ENCODE measurements at places on chromosomes 1 and 21.

DNA sequence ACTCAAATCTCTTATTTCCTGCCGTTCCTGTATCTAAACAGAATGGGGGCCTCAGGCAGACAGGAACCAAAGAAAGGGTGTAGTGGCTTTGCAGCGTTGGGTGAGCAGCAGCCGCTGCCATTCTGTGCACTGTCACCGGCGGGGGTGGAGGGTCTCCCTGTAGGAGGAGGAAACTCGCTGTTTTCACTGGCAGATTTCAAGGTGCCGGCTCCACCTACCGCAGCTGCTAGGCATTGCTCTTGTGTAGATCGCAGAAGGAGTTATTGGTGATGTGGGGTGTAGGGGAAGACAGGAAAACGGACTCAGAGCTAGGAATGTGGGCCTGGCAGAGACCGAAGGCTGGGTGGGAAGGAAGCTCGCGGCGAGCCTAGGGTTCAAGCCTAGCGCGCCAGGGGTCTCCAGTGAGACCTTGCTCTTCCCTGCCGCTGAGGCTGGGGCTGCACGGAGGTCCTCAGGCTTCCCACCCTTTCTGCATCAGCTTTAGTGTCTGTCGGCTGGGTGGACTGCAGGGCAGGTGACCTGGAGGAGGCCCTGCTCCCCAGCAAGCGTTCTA lies 20.8 kb downstream of the ATP5PO start:
- peak; percentile 62 for DNase-seq

DNA sequence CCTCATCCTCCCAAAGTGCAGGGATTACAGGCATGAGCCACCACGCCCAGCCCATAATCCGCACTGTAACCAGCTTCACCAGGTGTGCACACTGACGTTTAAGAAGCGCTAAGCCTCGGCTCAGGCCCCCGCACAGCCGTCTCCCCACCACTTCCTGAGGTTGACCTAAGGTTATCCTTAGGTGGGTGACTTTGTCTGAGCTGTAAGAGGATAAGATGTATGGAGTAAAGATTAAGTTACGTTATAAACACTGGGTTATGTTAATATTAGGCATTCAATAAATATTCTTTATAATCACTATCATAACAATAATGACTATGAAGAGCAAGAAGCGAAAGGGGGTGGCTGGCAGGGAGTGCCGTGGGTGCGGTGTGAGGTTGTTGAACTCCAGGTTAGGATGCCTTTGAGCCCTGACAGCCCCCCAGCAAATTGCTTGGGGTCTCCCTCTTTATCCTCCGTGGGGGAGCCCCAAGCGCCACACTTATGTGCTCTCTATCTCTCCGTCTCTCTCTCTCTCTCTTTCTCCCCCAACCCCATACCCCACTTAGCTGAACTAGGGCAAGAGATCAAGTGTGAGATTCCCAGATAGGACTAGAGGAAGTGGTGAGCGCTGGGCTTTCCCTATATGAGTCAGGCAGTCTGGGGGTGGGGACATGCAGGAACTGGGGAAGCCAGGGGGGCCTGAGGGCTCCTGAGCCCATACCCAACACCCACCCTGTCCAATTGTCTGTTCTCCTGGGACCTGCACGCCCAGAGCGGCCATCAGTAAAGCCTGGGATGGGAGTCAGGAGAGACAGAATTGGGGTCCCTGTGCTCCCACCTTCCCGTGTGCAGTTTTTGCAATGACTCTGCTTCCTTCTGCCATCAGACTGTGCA lies 7.6 kb downstream of the EFHD2 start:
- peak; percentile 57 for DNase-seq

- DNase-seq, result no peak
Observed at GRCh38 chr1:181049378-181049777, 15.6 kb downstream of the MR1 start.

GRCh38 chr1:166925810-166926478 lies 49.4 kb downstream of the ILDR2 start:
- DNase-seq, result no peak

- no peak for DNase-seq
Observed at GRCh38 chr1:14111121-14111520, 411.1 kb downstream of the PRDM2 start.

- no peak for DNase-seq
Observed at GRCh38 chr1:169874229-169874628, 19.5 kb downstream of the SCYL3 start.

DNA sequence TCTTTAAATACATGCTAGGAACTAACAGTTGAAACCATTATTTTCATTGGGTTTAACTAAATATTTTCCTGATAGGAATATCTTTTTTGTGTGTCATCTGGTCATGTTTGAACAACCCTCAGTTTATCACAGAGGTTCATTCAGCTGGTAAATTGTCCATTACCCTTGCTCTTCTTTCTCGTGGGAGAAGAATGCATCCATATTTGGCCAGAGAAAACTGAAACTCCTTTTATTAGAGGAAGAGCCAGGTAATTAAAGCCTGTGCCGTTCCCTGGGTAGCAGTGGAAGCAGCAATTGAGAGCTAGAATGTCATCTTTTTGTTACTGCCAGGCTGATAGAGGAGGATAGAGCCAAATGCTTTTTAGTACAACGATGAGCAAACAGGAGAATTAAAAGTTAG lies 587.2 kb upstream of the ZRANB2 start:
- DNase-seq, result no peak

DNA sequence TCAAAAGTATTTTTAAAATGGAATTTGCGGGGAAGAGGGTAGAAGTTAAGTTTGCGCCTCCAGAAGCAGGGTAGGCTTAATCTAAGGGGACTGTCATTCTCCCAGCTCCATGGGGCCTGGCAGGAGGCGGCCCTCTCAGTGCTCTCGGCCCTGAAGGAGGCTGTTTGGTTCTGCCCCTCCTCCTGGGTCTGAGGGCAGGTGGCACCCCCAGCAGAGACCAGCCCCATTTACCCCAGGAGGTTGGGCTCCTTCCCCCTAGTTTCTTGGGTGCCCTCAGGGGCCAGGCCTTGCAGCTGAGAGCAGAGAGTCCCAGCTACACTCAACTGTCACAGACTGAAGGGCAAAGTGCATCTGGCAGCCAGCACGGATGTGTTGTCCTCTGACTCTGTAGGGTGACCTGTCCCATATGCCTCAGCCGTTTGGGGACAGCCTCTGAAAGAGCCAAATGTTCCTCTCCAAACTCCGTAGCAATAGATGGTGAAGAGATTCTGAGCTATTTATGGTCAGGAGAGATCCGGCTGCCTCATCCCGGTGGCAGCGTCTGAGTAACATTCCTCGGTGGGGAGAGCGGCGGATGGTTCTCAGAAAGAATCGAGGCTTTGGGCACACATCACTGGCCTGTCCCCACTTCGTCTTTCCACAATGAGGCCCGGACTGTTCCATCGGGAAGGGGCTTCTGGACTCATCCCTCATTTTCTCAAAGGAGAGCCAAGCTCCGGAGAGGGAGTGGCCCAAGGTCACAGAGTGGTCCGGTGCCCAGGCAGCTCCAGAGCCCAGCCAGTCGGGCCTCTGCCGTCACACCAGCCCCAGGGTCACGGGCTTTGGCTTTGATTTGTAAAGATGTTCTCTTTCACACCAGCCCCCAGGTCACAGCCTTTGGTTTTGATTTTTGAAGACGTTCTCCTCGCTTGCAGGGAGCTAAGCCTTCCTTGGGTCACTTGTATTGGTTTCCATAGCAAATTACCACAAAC lies 424.2 kb upstream of the VAMP3 start:
- DNase-seq, result no peak

- DNase-seq, result peak; percentile 81
Observed at GRCh38 chr1:201551877-201552731, 13.2 kb downstream of the NAV1 start.

DNA sequence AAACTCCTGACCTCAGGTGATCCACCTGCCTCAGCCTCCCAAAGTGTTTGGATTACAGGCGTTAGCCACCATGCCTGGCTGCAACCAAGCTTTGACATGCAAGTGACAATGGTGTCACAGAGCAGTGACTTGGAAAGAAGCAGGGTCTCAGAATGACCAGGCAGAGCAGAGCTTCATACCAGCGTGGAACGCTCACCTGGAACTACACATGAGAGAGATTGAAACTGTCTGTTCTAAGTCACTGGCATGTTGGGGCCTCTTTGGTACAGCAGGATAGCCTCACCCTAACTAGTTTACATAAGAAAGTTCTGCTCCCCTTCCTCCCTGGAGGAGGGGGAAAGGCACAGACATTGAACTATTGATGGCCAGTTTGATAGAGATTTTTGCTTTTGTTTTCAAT lies 47.5 kb upstream of the ITPKB start:
- DNase-seq, result no peak

DNA sequence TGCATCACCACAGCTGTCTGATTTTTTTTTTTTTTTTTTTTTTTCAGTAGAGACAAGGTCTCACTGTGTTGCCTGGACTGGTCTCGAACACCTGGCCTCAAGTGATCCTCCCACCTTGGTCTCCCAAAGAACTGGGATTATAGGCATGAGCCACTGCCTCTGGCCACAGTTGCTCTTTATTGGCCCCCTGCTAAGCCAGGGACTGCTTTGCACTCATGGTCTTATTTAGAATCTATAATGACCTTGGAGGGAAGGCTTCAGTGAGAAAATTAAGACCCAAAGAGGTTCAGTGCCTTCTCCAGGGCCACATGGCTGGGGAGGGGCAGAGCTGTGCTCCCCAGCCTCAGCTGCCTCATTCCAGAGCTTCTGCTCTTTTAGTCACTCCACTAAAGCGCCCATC lies 84.9 kb downstream of the PTPRU start:
- DNase-seq, result no peak

- DNase-seq, result no peak
Observed at GRCh38 chr1:112798292-112798691, 83.2 kb upstream of the PPM1J start.

GRCh38 chr1:17569200-17570139 lies 30.0 kb downstream of the ARHGEF10L start:
- peak; percentile 95 for DNase-seq

DNA sequence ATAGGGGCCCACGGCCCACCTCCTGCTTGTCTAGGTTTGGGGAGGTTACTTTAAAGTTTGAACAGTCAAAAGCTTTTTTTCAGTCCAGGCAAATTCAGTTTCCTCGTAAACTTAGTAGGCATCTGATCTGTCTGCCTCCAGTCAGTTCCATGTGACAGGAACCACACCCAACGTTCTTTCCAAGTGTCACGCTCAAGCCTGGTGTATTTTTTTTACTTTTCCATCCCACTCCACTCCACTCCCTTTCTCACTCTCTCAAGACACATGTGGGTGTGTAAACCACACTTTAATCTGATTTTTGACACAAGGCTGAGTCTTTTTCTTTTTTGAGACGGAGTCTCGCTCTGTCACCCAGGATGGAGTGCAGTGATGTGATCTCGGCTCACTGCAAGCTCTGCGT lies 60.3 kb upstream of the GPR153 start:
- DNase-seq, result no peak

DNA sequence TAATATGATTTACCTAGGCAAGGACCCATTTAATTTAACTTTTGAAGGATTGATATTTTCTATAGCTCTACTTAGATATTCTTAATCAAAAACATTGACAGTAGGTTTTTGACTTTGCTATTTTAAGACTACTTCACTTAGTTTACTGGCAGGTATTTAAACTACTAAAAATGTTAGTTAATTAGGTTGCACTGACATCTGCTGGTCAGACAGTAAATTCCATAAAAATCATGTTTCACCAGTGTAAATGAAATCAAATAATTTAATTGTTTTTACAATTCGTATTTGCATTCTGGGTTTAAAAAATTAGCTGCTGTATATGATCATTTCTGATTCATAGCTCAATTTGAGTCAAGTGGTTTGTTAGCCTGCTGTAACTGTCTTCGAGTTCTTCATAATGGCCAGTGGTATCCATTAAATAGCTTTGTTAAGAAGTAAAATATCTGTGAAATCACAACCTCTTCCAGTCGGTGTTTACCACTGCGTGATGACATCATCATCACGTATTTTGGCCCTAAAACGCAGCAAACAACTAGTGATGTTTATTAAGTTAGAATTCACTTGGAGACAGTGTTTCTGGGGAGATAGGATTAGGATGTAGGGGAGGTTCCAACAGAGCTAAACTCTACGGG lies 26.2 kb downstream of the EXTL2 start:
- DNase-seq, result peak; percentile 42

GRCh38 chr1:8443558-8444194 lies 125.8 kb downstream of the SLC45A1 start:
- DNase-seq, result no peak

DNA sequence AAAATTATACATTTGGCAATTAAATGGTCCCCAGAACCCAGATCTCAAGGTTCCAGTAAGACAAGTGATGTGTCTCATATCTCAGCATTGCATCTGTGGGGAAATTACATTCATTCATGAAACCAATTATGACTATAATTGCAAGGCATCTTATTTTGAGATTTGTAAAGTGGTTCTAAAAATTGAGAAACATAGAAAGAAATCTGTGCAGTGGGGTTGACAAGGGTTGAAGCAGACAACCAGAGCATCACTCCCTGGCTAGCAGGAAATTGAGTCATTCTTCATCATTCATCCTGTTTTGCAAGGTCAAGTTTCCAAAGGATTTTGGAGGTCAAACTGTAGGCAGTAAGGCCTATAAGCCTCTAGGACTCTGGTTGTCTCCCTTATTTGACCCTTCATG lies 25.1 kb upstream of the MROH9 start:
- DNase-seq, result no peak

DNA sequence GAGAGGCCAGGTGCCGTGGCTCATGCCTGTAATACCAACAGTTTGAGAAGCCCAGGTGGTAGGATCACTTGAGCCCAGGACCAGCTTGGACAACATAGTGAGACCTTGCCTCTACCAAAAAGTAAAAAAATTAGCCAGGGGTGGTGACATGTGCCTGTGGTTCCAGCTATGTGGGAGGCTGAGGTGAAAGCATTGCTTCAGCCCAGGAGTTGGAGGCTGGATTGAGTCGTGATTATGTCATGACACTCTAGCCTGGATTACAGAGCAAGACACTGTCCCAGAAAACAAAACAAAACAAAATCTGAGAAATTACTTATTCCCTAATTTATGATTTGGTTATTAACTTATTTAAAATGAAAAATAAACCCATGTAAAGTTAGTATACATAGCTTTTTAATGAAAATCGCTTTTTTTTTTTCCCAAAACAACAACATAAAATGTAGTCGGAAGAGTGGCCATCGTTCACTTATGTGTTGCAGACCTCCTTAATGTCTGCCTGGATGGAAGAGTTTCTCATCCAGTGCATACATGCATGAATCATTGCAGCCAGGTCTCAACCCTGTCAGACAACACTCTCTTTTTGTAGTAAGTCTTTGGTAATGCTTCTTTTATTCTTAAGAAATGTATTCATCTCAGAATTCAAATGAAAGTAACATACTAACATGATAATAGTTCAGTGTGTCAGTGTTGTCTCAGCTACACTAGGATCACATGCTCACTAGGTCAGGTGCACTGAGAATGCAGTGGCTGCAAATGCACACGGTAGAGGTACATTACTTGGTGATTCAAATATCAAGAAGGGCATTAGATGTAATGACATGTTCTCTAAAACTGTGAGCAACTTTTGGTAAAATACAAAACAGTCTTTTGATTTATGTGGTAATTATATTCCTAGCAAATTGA lies 28.0 kb downstream of the ITSN1 start:
- DNase-seq, result no peak

Measured in MV-4-11 (cell line).